Amygdala (tissue), 56 donors: ENCODE measurements at places on chromosomes 3 and 15.

DNA sequence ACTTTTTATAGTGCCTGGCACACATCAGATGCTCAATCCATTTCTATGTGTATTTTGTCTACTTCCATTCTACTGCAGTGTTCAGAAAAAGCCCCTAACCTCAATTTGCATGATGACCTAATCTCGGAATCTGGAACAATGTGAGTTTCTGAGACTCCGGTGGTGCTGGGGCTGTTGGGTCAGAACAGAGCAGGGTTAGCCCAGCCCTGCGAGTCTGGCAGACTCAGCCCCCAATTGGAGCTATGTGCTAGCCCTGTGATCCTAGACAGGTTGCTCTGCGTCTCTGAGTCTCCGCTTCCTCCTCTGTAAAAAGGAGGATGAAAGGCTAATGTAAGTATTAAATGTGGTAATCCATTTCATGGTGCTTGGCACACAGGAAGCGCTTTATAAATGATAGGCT, 95.0 kb upstream of the ICE2 start:
- DNase-seq: no peak

GRCh38 chr15:41512940-41513505, 604 bp downstream of the LTK start:
- no peak for DNase-seq

GRCh38 chr15:56619887-56620286, 113.4 kb downstream of the ZNF280D start:
- no peak for DNase-seq

DNA sequence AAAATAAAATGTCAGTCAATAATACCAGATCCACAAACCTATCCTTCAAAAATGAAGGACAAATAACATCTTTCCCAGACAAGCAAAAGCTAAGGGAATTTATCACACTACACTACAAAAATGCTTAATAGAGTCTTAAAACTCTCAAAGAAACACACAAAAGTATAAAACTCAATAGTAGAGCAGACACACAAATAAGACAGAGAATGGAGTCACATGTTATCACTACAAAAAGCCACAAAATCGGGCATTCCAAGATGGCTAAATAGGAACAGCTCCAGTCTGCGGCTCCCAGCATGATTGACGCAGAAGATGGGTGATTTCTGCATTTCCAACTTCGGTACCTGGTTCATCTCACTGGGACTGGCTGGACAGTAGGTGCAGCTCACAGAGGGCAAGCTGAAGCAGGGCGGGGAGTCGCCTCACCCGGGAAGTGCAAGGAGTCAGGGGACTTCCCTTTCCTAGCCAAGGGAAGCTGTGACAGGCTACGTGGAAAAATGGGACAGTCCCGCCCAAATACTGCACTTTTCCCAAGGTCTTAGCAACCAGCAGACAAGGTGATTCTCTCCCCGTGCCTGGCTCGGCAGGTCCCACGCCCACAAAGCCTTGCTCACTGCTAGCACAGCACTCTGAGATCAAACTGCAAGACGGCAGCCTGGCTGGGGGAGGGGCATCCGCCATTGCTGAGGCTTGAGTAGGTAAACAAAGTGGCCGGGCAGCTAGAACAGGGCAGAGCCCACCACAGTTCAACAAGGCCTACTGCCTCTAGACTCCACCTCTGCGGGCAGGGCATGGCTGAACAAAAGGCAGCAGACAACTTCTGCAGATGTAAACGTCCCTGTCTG, 46.3 kb downstream of the SENP7 start:
- DNase-seq: no peak

DNA sequence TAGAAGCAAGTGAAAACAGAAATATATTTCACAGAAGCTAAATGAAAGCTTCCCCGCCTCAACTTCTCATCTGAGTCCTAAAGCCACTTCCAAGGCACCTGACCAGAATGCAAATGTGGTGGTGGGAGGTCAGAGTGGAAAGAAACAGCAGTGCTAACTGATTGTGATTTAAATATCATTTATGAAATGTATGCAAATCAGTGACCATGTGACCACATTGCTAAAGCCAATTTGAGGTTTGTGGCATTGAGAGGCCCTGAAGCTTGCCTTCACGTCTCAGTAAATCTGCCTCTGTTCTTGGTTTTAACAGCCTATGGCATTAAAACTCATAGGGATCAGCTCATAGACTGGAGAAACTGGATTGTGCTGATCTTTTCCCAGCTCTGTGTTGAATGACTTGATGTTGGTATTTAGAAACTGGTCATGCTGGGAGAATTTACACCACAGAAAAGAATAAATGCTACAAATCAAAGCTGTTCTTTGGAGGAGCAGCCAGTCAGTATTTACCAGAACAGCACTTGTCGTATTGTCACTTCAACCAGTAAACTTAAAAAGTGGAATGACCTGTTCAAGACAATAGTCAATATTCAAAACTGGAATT, 481.4 kb upstream of the ALCAM start:
- no peak for DNase-seq

DNA sequence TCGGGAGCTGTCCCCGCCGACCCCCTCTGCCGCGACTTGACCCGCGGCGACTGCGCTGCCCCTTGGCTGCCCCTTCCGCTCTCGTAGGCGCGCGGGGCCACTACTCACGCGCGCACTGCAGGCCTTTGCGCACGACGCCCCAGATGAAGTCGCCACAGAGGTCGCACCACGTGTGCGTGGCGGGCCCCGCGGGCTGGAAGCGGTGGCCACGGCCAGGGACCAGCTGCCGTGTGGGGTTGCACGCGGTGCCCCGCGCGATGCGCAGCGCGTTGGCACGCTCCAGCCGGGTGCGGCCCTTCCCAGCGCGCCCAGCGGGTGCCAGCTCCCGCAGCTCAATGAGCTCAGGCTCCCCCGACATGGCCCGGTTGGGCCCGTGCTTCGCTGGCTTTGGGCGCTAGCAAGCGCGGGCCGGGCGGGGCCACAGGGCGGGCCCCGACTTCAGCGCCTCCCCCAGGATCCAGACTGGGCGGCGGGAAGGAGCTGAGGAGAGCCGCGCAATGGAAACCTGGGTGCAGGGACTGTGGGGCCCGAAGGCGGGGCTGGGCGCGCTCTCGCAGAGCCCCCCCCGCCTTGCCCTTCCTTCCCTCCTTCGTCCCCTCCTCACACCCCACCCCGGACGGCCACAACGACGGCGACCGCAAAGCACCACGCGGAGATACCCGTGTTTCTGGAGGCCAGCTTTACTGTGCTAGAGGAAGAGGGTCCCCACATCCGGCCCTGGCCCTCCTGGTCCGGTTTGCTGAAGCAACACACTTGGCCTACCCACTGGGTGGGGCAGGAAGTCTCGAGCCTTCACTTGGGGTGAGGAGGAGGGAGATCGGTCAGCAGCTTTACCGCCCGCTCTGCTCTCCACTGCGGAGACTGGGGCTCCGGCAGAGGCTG, at the start of gene RASSF1:
Gene RASSF1, minus strand, starts transcription at position 389 of the 882 bp plus-strand sequence. Its CDS starts 31 bp downstream, at position 358.
- DNase-seq: no peak

DNA sequence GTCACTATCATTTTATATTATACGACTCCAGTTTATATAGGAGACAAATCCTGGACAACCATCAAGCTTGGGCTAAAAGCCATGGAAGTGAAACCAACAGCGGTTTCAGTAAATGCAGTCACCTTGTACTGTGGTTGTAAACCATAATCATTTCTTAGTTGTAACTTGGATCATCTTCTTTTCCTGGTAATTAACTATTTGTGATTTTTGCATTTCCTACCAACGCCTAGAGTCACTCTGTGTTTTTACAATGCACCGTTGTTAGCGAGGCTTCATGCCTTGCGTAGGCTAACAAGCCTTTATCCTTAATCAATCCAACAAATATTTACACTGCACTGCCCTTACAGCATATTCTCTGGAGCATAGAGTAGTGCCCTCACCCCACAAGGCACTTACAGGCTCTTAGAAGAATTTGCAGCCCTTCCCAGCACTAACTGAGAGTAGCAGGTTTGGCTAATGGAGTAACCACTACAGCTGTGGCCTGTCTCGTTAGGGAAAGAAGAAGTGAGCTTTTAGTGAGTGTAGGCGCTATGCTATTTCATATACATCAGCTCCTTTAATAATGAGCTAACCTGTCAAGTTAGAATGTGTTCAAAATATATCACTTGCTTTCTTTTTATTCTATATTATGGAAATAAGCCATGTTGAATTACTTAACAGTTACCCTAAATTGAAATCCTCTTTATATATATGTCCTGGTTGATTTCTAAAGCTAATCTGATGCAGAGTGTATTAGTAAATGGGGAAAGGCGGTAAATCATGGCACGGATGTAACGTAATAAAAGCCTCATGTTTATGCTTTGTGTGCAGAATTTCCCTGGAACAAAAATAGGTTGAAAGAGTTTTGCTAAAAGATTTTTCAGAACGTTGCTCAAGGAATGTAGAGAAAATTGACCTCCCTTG, 62.8 kb downstream of the ABHD2 start:
- no peak for DNase-seq

DNA sequence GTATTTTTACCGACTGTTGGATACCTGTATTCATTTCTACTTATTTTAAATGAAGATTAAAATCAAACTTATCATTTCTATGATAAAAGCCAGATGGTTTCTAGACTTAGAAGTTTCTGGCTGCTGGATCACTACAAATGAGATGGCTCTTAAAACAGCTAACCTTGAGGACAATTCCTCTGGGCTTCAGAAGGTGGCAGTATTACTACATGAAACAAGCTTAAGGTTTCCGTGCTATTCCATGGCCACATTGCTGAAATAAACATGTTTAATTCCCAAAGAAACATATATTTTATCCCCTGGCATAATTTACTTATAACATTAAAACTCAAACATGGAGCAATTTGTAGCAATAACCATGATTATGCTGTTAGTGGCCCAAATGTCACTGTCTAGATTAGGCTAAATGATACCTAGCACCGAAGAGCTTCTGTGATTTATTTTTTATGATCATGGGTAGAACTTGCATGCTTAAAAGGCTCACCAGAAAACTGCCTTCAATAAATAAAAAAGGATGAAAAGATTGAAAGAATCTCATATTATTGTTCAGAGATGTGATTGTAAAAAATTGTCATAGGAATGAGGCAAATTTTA, 204.0 kb upstream of the NANOGP8 start:
- no peak for DNase-seq

DNA sequence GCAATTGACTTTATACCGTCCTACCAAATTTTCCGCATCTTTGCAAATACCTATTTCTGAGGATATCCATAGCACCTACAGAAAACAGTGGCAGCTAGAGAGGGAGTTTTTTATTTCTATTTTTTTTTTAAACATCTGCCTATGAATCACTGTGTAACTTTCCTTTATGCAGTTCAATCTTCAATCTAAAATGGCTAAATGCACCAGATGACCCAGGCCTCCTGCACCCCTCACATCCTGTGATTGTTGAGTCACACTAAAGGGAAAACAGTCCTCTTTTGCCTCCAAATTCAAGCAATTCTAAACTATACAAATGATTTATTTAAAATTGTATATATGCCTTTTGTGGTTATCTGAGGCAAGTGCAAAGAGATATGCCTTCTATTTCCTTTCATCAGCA, 20.1 kb upstream of the BCL6 start:
- DNase-seq: no peak

GRCh38 chr3:156433138-156433537, 121.8 kb downstream of the SSR3 start:
- no peak for DNase-seq

DNA sequence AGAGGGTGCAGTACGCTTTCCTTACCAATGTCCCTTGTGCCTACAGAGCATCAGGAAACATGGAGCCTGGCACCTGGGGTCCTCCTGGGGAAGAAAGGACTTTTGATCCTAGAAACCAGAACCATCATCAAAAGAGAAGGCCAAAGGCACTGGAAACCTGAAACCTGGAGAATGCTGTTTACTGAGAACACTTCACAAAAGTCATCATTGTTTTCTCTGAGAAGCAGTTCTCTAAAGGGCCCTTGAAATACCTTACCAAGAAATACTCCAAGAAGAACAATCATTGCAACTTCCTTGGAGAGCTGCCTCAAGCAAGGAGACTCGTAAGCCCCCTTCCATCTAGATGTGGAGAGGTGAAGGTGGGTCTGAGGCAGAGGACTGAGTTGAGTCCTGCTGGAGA, 66.0 kb downstream of the TLE3 start:
- DNase-seq: no peak

- DNase-seq: no peak
Observed at GRCh38 chr3:72571052-72571451, 277.2 kb downstream of the SHQ1 start.

DNA sequence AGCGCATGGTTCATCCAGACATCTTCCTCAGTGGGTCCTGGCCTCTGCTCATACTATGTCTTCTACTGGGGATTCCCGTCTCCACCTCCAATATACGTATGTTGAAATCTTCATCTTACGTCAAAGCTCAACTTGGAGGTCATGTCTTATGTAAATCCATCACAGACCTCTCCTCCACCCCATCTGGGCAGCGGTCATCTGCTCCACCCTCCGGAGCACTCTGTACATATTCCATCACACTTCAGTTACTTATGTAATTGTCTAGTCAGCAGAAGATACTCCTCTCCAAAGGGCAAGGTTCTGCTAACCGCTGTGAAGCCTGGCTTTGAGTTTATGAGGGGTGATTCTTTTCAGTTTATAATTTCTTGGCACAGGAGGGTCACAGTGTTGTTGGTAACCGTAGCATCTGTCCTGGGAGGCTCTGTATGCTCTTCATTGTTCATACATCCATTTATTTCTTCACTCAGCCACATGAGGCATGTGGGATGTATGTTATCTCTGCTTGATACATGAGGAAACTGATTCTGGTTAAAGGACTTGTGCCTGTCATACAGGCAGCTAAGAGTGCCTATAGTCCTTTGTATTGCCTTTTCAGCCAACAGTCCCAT, 22.1 kb downstream of the MAP2K1 start:
- DNase-seq: no peak

GRCh38 chr15:63054281-63054683, 11.7 kb downstream of the TPM1 start:
- DNase-seq: no peak

DNA sequence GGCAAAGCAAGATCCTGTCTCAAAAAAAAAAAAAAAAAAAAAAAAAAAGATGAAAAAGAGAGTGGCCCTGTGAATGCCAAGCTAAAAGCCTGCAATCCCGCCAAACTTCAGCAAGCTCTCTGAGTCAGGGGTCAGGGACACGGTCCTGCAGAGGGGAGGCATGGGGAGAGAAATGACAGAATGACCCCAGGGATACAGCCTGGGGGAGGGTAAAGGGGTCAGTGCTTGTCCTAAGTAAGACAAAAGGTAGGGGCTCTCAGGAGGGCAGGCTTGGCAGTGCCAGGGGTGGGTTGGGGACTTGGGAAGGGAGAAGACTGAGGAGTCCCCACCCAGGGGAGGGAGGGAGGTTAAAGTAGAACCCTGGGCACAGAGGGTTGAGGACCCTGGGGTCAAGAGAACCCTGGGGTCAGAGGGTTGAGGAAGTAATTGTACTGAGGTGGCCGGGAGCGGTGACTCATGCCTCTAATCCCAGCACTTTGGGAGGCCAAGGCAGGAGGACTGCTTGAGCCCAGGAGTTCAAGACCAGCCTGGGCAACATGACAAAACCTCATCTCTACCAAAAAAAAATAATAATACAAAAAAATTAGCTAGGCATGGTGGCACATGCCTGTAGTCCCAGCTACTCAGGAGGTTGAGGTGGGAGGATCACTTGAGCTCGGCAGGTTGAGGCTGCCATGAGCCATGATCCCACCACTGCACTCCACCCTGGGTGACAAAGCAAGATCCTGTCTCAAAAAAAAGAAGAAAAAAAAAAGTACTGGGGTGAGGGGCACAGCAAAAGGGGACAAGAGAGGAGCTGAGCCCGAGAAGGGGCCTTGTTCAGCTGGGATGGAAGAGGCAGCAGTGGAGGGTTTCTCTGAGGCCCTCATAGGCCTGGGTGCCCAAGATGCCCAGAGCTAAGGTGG, 5.2 kb upstream of the SEMA3B start:
- no peak for DNase-seq

- DNase-seq: no peak
Observed at GRCh38 chr15:73284090-73284716, 84.6 kb downstream of the HCN4 start.
